ENCODE measurements at places on chromosomes 2 and 18.

DNA sequence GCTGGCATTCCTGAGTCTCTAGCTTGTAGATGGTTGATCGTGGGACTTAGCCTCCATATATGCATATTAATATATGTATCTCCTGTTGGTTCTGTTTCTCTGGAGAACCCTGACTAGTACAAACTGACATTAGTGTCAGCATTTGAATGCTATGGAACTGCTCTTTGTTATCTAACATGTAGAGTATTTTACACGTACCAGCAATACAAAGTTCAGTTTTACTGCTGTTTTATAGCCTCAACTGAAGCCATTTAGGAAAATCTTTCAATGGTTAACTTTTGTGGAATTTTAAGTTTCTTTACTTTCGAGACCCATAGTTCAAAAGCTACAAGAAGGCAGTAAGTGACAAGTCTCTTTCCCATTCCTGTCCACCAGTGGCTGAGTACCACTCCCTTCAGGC lies 418.4 kb downstream of the NUP35 start:
- no peak for DNase-seq

- no peak for DNase-seq
Measured at GRCh38 chr2:152410165-152410597, 75.2 kb downstream of the FMNL2 start.

GRCh38 chr18:59202258-59202820 lies 17.6 kb upstream of the GRP start:
- DNase-seq: no peak

DNA sequence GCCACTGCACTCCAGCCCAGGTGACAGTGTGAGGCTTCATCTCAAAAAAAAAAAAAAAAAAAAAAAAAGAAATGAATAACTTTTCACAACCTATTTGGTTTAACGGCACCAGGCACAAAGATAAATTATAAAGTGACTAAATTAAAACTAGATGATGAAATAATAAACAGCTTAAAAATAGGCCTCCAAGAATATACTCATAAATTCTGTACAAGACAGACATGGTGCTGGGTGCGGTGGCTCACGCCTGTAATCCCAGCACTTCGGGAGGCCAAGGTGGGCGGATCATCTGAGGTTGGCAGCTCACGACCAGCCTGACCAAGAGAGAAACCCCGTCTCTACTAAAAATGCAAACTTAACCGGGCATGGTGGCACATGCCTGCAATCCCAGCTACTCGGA lies 19.7 kb downstream of the USP34 start:
- DNase-seq: no peak

DNA sequence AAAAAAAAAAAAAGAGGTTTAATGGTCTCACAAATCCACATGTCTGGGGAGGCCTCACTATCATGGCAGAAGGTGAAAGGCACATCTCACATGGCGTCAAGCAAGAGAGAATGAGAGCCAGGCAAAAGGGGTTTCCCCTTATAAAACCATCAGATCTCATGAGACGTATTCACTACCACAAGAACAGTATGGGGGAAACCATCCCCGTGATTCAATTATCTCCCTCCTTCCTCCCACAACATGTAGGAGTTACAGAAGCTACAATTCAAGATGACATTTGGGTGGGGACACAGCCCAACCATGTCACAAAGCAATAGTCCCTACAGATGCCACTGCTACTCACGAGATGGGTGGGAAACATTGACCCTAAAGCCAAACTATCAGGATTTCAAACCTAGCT lies 392.7 kb upstream of the ID2 start:
- DNase-seq: no peak

DNA sequence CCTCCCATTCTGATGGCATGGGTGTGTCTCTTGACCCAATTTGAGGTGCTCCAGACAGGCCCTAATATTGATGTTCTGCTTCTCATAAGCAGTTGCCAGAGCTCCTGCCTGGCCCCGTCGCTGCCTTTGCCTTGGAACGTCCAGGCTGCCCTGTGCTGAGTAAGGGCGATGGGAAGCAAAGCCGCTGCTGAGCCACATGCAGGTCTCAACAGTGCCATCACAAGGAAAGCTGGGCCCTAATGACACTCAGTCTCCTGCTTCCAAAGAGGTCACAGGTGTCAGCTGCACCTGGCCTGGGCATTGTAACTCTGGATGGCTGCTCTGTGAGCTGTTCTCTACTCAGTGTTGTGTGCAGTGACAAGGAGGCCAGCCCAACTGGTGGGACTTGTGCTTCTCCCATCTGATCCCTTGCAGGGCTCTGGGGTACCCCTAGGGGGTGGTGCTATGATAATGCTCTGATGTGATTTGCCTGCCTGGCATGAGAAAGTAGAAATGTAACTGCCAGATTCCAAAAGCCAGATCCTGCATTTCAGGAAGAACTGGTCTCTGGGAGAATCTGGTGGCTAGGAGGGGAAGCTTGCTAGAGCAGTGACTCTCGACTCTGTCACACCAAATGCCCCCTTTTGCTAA lies 8.7 kb downstream of the TTC39C start:
- DNase-seq: no peak

DNA sequence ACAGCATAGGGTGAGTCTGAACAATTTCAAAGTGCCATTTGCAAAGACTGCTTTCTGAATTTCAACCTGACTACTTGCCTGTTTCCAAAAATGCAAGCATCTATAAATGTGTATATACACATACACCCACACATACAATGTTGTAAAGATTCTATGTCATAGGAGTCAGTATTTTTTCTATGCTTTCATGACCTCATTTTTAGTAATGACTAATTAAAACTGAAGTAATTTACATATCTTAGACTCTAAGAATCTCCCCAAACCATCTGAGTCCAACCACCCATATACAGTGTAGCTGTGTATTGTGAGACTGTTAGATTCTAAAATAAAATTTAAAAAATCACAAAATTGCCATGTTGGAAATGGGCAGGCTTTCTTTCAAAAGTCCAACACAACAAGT lies 162.0 kb upstream of the STK17B start:
- no peak for DNase-seq

GRCh38 chr2:161844822-161845221 lies 220.6 kb downstream of the SLC4A10 start:
- no peak for DNase-seq

DNA sequence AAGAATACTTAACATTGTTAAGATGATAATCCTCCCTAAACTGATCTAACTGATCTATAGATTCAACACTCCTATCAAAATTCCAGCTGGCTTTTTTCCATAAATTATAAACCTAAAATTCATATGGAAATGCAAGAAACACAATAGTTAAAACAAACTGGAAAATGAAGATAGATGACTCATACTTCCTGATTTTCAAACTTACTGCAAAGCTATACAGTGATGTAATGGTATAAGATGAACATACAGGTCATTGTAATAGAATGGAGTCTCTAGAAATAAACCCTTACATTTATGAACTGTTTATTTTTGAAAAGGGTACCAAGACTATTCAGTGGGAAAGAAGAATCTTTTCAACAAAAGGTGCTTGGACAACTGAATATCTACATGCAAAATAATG lies 32.3 kb downstream of the UBXN4 start:
- no peak for DNase-seq

DNA sequence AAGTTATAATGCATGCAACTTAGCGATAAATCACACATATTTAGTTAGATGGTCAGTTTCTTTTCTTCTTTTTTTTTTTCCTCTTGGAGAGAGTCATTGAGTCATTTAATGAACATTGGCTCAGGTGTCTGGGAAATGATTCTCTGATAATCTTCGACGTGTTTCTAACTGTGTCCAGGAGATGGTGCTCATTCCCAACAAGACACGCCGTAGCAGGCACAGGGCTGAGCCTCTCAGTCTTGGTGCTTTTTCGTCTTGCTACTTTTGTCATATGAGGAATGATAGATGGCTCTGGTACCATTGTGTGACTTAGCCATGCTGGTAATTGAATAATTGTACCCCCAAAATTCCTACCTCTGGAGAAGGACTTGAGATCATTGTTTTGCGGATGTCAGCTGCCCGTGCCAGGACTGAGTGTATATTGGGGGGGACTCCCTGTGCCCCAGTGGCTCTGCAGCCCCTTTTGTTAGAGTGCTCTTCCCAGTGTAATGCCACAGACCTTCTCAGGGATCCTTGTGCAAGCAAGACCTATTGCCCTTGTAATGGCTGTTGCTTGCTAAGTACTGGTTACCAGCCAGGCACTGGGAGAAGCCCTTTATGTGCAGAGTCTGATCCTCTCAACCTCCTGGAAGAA lies 107.6 kb upstream of the CYRIA start:
- peak; percentile 40 for DNase-seq

- no peak for DNase-seq
Measured at GRCh38 chr2:59806486-59806885, 747.0 kb downstream of the BCL11A start.

GRCh38 chr2:163877316-163877715 lies 141.5 kb upstream of the FIGN start:
- no peak for DNase-seq

GRCh38 chr2:107002735-107003134 lies 116.8 kb upstream of the ST6GAL2 start:
- DNase-seq: no peak

GRCh38 chr18:50307738-50308470 lies 20.4 kb upstream of the CXXC1 start:
- DNase-seq: peak; percentile 68

DNA sequence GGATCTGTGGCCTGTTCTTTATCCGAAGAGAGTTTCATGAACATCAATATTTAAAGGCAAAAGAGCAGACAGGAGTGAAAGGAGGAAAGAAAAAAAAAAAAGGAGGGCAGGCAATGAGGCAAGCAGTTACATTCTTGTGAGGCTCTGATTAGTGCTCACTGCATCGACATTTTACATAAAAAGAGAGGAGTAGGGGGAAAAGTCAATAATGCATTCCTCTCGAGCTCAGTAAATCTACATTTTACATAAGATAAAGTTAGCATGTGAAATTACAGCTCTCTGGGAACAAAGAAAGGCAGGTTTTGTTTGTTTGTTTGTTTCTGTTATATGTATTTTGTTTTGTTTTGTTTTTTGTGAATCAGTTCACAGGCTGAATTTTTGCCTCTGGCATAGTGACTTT lies 187.1 kb upstream of the ARL4C start:
- DNase-seq: no peak

DNA sequence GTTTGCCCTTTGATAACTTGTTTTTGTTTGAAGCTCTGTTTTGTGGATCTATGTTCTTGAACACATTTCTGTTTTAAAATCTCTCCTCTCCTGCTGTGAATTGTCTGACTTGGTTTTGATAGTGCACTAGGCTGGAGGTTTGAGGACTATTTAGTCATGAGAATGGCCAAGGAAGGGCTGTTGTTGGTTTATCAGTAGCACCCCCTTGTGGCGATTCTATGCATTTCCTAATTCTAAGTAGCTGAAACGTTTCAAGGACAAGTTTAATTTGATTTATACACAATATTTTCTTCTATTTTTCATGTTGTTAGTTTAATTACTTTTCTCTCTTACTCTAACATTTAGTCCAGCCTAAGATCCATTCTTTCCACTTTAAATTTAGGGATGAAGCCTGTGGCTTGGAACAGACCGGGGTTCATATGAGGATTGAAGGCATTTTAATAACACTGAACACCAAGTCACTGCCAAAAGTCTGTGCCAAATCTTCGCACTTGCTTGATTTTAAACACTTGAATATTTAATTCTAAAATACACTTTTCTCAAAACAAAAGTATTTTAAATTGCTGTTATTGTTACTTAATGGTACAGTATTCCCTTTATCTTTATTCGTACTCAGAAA lies 166.0 kb downstream of the SOCS6 start:
- peak; percentile 30 for DNase-seq

GRCh38 chr2:10405448-10405847 lies 42.7 kb downstream of the ODC1 start:
- DNase-seq: no peak

Data from GDM1 (cell line).